ENCODE measurements at places on chromosomes 4 and X.

GRCh38 chr4:1793940-1794808, 1.1 kb downstream of the FGFR3 start:
- DNase-seq, result peak; percentile 44

GRCh38 chr4:98467627-98468072, 190.8 kb downstream of the TSPAN5 start:
- DNase-seq, result peak; percentile 77

GRCh38 chrX:155757046-155757759, 123.9 kb upstream of the VAMP7 start:
- no peak for DNase-seq

GRCh38 chr4:19924761-19925160, 326.9 kb upstream of the SLIT2 start:
- DNase-seq, result no peak

DNA sequence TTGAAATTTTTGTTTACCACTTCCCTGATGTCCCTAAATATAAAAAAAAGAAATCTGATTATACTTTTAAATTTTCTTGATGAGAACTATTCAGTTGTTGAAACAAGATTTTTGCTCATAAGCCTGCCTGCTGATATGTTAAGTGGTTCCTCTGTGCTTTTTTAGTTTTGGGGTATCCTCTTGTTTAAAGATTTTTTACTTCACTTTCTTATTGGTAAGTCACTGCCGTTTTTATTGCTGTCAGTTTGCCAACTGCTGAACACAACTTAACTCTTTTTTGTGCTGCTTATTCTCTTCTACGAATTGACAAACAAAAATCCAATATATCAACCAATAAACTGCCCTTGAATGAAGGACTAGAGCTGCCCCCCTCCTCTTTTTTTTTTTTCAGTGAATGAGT, 39.5 kb downstream of the GUCY1A1 start:
- no peak for DNase-seq

DNA sequence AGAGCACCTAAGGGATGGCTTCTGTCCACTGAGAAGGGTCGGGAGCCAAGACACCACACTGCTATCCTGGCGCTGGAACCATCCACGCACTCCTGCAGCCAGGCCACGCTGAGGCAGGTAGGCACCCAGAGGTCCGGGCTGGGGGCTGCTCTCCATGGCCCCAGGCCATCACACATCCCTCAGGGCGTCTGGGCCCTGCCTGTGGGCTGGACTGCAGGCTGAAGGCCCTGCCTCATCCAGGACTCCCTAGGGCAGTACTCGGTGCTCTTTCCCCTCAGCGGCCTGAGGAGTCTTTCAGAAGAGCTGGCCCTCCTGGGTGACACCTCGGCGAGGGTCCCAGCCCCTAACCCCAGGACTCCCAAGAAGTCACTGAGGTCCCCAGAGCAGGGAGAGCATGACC, 17.7 kb downstream of the FGFR3 start:
- DNase-seq, result no peak

- no peak for DNase-seq
Measured at GRCh38 chr4:21191317-21191716, 491.1 kb downstream of the PACRGL start.

- no peak for DNase-seq
Measured at GRCh38 chr4:25370242-25370641, 6.8 kb upstream of the ANAPC4 start.

DNA sequence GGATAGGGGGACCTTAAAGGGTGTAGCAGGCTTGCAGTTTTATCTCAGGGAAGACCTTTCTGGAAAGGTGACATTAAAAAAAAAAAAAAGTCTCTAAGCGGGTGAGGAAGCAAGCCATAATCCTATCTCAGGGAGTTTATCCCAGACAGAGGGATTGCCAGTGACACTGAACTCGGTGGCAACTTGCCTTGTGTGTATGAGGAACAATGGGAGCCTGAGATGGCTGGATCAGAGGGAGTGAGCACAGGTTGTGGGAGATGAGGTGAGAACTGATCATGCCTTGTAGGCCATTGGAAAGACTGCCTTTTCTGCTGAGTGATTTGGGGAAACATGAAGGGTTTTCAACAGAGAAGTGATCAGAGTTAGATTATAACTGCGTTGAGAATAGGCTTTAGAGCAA, 31.1 kb downstream of the DTHD1 start:
- DNase-seq, result no peak

GRCh38 chr4:13368217-13368616, 115.9 kb downstream of the RAB28 start:
- DNase-seq, result no peak

- DNase-seq, result no peak
Measured at GRCh38 chr4:177862541-177863176, 420.4 kb upstream of the AGA start.

- DNase-seq, result no peak
Measured at GRCh38 chr4:121712783-121713182, 16.0 kb upstream of the ANXA5 start.

DNA sequence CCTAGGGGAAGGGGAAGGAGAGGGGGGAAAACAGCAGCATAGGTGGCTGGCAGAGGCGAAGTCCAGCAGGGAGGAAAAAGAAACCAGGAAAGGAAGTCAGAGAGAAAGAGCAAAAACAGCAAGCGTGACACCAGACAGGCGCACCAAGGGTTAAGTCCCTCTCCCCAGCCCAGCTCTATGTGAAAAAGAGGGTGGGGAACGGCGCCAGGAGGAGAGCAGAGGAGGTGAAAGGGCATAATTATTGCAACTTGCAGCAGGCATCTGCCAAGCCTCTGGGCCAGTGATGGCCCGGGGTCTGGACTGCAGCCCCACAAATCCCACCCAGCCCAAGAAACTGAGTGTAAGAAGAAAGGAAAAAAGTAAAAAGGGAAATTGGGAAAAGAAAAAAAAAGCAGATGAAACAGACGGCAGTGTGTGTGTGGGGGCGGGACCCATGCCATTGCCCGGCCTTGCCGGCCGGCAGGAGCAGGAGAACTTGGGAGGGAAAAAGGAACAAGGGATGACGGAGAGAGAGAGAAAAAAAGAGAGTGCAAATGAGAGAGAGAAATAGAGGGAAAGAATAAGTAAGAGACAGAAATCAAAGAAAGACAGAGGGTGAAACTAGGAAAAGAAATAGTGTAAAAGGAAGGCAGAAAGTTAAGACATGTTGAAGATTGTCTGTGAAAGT, 14.1 kb upstream of the RHOXF2 start:
- DNase-seq, result no peak

DNA sequence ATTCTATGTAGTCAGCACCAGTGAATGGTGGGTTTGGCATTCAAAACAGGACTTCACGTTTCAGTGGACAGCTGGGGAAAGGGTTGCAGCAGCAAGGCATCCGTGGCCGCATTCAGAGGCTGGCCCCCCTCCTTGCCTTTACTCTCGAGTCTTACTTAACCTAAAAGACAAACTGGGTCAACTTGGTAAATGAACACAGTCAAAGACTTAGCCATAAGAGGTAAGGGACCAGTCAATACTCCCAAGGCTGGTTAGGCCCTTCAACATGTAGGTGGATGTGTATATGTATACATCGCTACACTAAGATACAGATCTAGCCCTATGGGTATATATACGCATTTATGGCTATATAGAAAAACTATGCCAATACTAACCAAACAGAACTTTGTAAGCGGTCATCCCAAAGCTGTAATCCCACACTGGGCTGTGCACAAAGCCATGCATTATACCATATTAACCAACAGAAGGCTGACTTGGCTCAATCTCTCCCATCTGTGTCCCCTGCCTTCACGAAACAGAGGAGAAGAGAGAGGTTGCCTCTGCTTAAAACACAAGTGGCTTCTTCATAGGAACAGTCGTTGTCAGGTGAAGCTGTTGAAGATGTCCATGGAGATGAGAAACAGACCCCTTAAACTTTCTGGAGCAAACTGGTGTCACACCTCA, 61.9 kb downstream of the TSC22D3 start:
- no peak for DNase-seq

DNA sequence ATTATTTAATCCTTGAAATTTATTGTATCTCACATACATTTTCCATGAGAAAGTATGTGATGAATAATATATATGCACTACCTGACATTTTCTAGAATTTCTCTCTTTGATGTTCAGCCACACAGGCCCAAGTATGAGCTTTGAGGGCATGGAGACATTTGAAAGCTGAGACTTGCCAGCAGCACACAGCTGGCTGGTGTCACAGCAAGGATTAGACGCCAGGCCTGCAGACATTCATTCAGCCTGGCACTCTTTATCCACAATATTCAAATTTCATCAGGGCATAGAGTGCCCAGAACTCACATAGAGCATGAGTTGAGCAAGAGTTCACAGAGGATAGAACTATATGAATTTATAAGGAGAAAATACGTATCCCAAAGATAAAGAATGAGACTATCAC, 74.0 kb downstream of the GRIA2 start:
- no peak for DNase-seq

- DNase-seq, result no peak
Measured at GRCh38 chr4:24411806-24412205, 172.5 kb downstream of the DHX15 start.

DNA sequence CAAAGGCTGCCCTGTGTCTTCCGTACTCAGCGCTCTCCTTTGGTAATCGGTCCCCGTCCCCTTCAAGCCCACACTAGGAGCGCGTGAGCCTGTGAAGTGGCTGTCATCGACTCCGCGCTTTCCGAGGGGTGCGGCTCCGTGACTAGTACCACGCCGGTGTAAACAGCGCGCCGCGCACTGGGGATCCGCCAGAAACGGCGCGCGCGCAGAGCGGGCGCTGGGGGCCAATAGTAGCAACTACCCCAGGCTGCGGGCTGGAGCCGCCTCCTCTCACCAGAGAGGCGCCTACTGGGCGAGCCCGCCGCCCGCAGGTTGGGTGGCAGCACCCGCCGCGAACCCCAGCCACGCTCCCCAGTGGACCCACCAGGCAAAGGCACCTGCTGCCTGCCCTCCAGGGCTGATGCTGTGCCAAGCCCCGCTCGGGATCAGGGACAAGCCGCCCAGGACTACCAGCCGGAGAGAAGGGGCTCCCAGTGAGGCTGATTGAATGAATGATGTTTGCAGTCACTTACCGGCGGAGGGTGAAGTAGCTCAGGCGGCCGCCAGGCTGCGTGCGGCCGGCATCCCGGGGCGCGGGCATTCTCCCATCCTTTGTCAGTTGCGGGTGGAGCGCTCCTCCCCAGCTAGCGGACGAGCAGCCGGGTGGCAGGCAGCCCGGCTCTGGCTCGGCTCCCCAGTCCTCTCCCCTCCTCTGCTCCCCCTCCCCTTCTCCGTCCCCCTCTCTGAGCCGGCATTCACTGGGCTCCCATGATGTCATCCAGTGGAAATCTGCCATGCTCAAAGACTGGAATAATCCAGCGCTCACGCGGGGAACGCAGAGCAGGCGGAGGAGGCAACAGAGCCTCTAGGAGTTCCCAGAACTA, 370.3 kb upstream of the SMIM31 start:
- DNase-seq, result peak; percentile 16
